ENCODE measurements at places on chromosomes 12 and 14.

GRCh38 chr14:101616202-101616601, 54.9 kb downstream of the DIO3 start:
- no peak for DNase-seq

- DNase-seq = no peak
Measured at GRCh38 chr14:88660056-88660455, 97.2 kb downstream of the ZC3H14 start.

GRCh38 chr12:28776913-28777422, 372.1 kb upstream of the FAR2 start:
- DNase-seq = peak; percentile 15

- DNase-seq = peak; percentile 55
Measured at GRCh38 chr12:49296836-49297694, 2.1 kb downstream of the PRPH start.

DNA sequence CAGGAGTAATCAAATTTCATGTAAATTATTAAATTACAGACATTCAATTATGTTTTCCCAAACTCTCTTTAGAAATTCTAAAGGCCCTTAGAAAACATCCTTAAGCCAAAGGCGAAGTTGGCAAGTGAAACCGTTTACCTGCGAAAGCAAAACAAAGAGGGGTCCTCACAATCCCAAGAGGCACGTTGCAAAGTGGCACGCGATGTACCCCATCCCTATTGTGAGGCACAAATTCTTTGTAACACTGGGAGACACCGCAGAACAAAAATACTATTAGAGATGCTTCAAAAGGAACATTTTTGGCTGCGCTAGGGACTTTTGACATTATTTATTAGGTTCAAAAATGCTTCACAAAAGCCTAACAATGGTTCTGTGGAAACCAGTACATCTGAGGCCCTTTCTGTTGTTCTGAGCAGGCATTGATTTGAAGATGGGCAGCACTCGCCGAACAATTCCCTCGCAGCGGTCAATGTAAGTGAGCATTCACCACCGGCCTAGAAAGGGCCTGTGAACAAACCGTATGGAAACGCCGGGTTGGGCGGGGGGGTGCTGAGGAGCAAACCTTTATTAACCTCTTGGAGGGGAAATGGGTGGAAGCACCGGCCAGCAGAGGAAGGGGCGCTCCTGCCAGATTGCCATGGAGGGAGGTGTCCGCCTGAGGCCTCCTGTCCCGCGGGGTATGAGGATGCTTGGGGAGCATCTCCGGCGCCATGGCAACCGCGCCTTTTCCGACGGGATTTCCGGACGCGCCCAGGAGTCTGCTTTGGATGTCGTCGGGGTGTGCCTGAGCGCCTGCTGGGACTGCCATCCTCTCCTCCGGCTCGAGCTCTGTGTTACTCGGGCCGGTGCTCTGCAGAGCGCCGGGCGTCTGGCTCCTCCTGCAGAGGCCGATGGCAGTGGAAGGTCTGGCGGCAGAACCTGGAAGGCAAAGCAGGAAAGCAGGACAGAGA, 193.9 kb downstream of the C12orf42 start:
- no peak for DNase-seq

DNA sequence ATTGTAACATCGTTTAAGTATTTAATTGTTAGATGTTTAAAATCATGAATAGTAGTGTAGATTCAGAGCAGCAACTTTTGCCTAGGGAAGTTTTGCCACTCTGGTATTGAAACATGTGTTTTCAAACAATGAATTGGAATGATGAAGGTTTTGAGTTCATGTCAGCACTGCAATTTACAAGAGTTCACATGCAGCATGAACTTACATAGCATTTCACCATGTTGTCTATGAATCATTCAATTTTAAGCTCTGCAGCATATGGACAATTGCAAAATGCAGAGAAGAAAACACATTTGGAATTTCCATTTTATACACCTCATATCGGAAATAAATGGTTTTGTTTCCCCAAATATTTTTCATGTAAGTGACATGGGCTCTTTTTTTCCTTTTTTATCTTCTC, 170.7 kb upstream of the CDKN3 start:
- DNase-seq = no peak

GRCh38 chr14:49196327-49196726, 389.9 kb downstream of the RPS29 start:
- no peak for DNase-seq

DNA sequence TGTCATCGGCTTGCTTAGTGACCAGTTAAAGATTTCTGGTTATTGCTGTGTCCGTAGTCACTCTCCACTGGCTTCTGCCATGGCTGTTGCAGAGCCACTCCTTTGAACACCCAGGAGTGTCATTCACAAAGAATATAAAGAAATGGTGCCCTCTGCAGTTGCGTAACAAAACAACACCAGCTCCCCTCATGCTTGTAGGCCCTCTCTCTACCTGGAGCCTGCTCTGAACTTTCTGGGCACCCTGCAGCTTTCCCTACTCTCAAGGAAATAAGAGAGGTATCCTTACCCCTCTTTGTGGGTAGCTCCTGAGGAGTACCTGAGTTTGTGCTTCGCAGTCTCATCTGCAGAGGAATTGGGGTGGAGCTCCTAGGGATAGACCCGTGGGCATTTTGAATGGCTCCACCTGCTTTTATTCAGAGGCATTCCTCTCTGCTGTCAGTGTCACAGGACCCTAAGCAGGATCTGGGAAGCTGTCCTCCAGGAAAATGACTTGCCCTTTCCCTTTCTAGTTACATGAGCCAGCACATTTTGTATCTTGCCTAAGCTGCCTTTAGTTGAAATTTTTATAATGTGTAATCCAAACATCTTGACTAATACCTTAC, 97.2 kb upstream of the TMEM260 start:
- peak; percentile 66 for DNase-seq

All from NCI-H1417 (cell line).